ENCODE measurements at places on chromosomes 6 and 20.
A peak's percentile ranks its signal among the peaks of the same experiment; 100 is the strongest.

DNA sequence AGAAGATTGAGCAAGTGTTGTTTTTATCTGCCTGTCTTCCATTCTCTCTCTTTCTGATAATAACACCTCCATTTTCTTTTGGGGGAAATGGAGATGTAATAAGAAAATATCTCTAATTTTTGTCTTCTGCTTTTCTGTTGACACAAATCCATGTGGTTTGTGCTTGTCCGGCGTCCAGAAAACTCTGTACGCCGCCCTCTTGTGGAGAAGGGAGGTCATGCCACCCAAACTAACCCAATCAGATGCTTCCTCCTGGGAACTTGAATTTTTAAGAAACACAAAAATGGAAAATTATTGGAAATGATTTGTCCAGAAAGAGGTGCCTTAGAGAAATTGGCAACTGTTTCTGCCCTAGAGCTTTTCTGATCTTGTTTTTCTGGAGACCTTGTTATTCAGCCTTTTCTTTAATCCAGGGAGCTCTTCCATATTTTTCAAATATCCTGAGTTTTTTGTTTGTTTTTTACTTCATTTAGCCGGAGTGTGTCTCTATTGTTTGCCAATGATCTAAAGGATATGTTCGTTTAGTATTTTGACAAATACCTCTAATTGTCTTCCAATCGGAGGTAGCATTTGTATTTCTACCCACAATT, 17.8 kb upstream of the FNDC1 start:
- DNase-seq, result peak; percentile 67

GRCh38 chr6:111846066-111846465, 27.2 kb downstream of the FYN start:
- no peak for DNase-seq

DNA sequence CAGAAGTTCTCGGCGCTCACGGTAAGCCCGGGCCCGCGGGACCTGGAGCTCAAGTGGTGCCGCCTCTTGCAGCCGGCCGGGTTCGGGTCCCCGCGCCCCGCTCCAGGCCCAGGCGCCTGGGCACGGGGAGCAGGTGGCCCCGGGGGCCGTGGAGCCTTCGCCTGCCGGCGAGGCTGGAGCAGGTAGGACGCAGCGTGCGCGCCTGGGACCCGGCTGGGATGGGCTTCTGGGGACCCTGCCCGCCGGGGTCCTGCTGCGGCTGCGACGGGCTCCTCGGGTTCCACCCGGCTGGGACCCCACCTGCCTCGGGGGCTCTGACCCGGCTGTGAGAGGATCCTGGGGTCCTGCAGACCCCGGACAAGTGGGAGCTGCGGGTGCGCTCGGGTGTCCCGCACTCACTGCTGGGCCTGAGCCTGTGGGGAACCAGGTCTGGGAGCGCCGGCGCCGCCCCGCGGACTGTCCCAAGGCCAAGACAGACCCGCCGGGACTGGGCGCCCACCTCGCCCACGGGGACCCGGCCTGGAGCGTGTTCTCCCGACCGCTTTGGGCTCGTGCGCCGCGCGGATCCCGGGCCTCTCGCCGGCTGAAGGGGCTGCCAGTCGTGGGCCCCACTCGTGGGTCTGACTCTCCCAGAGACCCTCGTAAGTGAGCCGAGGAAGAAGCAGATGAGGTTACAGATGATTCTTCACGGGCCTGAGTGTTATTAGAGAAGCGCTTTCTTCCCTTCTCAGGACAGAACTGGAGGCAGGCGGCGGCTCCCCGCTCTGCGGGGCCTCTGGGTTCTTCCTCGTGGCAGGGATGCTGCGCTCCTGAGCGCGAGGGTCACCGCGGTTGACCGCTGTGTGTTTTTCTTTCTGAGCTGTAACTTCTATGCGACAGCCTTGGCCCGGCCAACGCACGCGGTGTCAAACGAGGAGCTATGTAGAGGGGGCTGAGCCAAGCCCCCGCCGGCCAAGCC, 729 bp downstream of the SMOC2 start:
- no peak for DNase-seq

DNA sequence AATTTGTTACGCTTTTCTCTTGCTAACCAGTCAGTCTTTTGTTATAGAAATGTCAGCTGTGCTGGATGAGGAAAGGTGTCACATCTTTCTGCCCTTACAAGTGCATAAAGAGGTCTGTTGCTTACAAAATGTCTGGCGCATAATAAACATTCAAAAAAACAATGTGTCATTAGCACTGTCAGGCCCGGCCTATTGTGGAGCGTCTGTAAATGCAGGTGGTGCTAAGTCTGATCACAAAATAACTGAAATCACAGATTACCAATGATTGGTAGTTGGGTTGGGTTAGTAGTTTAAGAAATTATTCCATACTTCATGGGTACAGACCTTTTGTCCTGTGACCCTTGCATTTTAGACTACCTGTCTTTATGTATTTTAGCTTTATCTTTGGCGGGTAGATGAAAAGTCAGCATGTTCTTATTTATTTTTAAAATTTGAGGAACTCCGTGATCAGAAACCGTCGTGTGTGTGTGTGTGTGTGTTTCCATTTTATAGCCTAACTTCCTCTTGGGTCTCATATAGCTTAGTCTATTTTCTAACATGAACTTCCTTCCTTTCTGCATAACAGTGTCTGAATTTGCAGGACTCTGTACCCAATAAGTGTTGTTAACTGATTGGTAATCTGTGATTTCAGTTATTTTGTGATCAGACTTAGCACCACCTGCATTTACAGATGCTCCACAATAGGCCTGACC, 88.1 kb upstream of the IFNGR1 start:
- no peak for DNase-seq

- DNase-seq, result no peak
These were observed 112.1 kb upstream of the TMEM170B start for GRCh38 chr6:11425431-11425871.

DNA sequence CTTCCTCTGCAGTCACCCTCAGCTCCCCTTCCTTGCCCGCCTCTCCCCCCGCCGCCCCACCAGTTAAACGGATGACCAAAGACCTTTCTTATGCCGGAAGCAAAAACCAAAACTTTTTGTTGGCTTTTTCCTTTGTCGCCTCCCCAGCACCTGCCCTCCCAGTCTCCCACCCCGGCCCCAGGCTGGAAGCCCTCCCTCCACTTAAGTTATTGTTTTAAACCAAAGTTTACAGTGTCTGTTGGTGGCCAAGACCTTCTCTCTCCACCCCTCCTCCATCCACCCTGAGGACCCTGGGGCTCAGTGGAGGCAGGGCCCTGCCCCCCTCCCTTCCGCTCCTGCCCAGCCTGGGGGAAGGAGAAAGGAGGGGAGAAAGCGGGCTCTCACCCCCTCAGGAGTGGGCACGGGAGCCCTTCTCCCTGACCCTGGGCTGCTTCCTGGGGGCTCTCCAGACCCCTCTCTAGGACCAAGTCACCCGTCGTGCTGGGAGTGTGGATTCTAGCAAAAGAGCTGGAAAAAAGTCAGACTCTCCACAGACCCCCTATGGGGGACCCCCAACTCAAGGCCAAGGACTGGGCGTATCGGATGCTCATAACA, 38.3 kb upstream of the MDFI start:
- no peak for DNase-seq

Measured in lung microvascular endothelial cell (primary cell).